ENCODE measurements at places on chromosomes 16 and 17. TPM values are rescaled to one million over a fixed set of nuclear protein-coding genes. Genes with fewer than 3 reads are reported as not detected.

The RAB37 gene
- total RNA-seq, result not detected

The CLDN9 gene
- 17.8 TPM for total RNA-seq

The TBC1D3 gene
- total RNA-seq, result not detected

The CTNS gene
- total RNA-seq, result 5.1 TPM

All from Calu3 (cell line).